SHP77 (cell line): ENCODE measurements at places on chromosomes 11 and 22.

- DNase-seq = no peak
Measured at GRCh38 chr11:123547180-123547579, 107.2 kb downstream of the SCN3B start.

GRCh38 chr11:134063124-134063495 lies 5.8 kb upstream of the JAM3 start:
- DNase-seq = no peak

- no peak for DNase-seq
Measured at GRCh38 chr11:14308114-14308896, 50.7 kb downstream of the RRAS2 start.

- no peak for DNase-seq
Measured at GRCh38 chr22:42682113-42682851, 33.1 kb upstream of the CYB5R3 start.

GRCh38 chr11:13287036-13287435 lies 9.4 kb downstream of the BMAL1 start:
- DNase-seq = no peak

DNA sequence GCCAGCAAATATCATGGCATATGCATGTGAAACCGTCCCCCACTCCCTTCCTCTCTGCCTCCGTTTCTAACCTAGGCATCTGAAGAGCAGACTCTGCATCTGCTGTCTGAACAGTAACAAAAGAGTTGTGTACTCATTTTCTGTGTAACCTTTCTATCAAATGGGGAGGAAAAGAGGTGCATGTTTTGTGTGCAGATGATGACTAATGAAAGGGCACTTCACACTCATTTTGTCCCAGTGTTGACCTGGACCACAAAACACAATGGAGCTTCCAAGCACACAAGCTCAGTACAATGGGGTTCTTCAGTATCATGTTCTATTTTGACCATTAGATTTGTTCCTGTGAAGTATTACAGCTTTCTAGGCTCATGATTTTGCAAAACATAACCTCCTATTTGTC lies 13.0 kb downstream of the JHY start:
- DNase-seq = no peak

DNA sequence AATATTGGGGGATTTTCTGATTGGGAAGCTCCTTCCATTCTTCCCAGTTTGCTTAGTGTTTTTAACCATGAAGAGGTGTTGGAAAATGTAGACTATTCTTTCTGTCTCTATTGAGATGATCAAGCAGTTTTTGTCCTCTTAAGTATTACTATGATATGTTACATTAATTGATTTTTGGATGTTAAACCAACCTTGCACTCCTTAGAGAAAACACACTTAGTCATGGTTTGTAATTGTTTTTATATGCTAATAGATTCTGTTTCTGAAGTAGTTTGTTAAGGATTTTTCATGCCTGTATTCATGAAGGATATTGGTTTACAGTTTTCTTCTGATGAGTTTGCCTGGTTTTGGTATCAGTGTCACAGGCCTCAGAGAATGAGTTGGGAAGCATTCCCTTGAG lies 2.0 kb upstream of the NLRP6 start:
- DNase-seq = no peak

DNA sequence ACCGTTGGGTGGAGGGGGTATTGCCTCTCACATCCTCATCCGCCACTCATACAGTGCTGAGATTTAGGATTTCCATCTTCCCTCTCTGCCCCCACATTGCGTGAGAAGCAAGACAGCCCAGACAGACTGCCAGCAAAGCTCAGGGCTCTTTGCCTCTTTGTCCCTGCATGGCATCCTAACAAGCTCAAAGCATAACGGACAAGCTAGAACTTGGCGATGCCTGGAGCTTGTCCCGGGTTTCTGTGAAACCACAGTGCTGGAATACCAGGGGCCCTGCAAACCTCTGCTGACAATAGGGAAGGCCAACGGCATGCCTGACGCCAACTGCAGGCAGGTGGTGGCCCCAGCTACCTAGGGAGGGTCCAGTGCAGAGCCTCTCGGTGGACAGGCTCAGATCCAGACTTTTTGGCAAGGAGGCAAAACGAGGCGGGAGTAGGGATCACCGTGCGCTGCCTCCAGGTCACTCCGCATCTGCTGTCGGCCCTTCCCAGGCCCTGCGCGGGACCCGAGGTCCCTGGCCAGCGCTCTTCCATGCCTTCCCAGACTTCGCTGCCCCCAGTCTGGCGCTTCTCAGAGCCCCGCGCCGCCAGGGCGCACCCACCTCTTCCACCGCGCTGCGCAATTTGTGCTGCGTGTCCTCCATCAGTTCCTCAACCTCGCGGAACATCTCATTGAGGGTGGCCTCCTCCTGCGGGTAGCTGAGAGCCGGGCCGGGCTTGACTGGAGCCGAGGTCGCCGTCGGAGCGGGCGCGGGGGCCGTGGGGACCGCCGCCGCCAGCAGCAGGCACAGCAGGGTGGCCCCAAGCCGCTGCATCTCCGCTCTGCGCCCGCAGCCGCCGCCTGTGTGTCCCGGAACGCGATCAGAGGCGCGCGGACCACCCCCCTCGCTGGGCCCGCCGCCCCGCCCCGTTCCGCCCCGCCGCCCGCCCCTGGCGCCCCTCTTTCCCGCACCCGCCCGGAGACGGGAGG lies at the start of gene DKK3:
Gene DKK3 (minus strand): TSS at position 858 of the 969 bp plus-strand sequence. CDS start 44 bp downstream, at position 814.
- no peak for DNase-seq

- DNase-seq = no peak
Measured at GRCh38 chr11:11895672-11896071, 53.9 kb downstream of the USP47 start.

- DNase-seq = no peak
Measured at GRCh38 chr11:119791047-119791446, 62.0 kb upstream of the NECTIN1 start.

GRCh38 chr11:99424313-99425084 lies 403.8 kb downstream of the CNTN5 start:
- DNase-seq = no peak
